ENCODE measurements at places on chromosomes 2 and 18.

DNA sequence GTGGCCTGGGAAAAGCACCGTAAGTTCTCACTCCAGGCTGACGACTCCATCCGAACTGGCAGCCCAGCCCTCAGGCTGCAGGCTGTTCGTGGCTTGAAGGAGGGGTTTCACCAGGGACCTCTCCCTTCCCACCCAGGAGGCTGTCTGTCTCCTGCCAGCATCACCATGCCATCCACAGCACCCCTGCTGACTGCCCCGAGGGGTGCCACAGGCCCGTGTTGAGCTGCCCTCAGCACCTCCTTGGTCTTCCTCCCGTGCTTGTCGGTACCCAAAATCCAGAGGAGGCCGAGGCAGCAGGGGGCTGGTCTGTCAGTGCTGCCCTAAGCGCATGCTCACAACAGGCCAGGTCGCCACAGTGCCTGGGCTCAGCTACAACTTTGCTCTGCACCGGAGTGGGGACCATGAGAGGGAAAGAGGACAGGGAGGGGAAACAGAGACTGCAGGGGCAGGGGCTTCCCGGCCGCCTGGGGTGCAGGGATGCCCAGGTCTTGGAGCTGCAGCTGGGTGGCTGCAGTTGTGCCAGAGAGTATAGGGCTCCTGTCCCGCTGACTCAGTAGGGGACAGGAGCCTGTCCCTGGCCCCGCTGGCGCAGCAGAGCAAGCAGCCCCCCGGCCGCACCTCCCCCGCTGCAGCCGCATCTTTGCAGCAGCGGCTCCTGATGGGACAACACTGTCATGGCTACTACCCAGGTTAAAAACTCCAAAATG lies 963.7 kb upstream of the CRIM1 start:
- no peak for DNase-seq

DNA sequence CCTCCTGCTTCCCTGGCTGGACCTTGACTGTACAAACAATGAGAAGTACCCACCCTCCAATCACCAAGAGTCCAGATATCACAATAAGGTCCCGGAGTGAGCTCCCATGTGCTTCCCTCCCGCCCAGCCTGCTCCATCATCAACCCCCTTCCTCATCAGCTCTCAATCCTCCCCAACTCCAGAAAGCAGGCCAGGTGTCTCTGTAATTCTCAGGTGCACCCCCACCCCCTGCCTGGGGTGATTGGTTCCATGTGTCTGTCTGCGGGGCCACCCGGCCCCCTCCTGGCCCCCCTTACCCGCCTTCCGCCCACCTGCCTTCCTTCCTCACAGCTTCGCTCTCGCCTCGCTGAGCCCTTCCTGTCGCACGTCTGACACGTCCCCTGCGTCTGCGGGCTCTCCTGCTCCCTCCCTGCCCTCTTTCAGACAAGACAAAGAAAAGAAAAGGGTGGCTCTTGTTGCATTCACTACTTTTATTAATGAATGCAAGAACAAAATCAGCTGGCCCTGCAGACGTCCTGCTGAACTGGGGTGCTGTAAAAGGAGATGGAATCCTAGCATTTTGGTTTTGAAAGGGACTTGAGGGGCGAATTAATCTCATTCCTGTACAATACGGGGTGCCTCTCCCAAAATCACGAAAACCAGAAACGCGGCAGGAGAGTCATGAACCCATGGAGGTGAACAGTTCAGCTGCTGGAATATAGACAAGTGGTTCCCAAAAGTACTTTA lies 26.5 kb upstream of the IGFBP2 start:
- DNase-seq = peak; percentile 90

DNA sequence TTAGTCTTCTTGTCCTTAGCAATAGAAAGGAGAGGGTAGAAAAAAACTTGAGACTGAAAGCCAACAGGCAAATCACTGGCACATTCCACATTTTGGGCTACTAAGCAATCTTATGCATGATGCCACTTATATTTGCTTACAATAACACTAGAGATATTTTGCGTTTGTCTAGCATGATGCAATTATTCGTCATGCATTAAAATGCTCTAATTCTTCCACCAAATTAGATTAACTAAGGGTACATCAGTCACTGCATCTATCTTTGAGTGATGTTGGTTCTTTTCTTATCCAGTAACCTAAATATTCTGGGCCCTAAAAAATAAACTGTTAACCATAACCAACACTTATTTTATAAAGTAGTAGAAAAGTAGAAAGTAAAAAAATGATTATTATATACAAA lies 1311.7 kb upstream of the CDH2 start:
- no peak for DNase-seq

- DNase-seq = no peak
Observed at GRCh38 chr2:188524519-188525113, 232.9 kb downstream of the GULP1 start.

- DNase-seq = no peak
Observed at GRCh38 chr2:129376426-129377077, 602.9 kb upstream of the RAB6C start.

GRCh38 chr2:102979429-102979828 lies 217.6 kb downstream of the TMEM182 start:
- DNase-seq = no peak

- no peak for DNase-seq
Observed at GRCh38 chr2:224532931-224533330, 52.2 kb downstream of the CUL3 start.

- no peak for DNase-seq
Observed at GRCh38 chr2:58875436-58875835, 634.3 kb upstream of the FANCL start.

DNA sequence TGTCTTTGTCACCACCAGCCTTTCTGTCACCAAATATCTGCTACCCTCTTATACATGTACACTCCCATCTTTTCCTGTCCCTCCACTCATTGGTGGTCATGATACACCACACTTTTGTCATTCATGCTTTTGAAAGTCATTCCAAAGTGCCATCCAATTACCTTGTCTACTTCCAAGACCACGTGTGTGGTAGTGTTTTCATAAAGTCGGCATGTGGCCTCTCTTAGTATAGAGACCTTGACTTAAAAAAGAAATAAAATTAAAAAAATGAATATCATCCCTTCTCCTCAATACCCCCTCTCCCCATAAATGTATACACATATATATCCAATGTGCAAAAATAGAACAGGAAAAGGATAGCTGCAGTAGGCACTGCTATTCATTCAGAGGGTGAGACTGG lies 271.4 kb downstream of the CNTNAP5 start:
- DNase-seq = no peak

- no peak for DNase-seq
Observed at GRCh38 chr2:176763851-176764404, 448.7 kb upstream of the HNRNPA3 start.

GRCh38 chr2:161150704-161151103 lies 9.5 kb upstream of the TANK start:
- no peak for DNase-seq

GRCh38 chr2:54750040-54750439 lies 26.6 kb downstream of the EML6 start:
- no peak for DNase-seq

- DNase-seq = no peak
Observed at GRCh38 chr18:10057401-10057893, 143.6 kb downstream of the VAPA start.

DNA sequence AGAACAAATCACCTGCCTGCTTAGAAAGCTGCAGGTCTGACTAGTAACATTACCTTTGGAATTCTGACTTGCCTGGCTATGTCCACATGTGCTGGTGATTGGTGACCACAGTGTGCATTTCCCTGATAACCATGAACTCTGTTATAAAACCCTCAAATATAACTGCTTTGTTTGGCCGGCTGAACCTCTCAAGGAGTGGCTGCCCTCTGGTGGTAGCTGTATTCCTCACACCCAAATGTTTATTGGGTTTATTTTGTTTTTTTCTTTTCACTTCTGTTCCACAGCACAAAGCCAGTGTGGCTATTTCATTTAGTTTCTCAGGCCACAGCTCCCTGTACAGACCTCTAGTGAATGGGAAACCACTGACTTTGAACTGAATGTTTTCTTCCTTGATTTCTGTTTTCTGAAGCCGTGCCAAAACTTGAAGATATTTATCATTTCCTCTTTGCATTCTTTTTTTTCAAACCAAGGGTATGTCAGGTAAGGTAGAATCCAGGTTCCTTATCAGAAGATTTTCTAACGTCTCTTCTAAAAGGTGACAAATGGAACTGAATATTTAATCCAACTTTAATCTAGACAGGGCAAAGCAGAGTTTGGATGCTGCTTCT lies 549.0 kb upstream of the VRK2 start:
- peak; percentile 32 for DNase-seq

All from activated naive CD8-positive, alpha-beta T cell treated with anti-CD3 and anti-CD28 coated beads, Interleukin-2, amount 50 U/mL, for 24 hours (primary cell).